ENCODE measurements at places on chromosomes 1 and 21.

- no peak for DNase-seq
Measured at GRCh38 chr1:95806171-95806570, 572.2 kb downstream of the RWDD3 start.

DNA sequence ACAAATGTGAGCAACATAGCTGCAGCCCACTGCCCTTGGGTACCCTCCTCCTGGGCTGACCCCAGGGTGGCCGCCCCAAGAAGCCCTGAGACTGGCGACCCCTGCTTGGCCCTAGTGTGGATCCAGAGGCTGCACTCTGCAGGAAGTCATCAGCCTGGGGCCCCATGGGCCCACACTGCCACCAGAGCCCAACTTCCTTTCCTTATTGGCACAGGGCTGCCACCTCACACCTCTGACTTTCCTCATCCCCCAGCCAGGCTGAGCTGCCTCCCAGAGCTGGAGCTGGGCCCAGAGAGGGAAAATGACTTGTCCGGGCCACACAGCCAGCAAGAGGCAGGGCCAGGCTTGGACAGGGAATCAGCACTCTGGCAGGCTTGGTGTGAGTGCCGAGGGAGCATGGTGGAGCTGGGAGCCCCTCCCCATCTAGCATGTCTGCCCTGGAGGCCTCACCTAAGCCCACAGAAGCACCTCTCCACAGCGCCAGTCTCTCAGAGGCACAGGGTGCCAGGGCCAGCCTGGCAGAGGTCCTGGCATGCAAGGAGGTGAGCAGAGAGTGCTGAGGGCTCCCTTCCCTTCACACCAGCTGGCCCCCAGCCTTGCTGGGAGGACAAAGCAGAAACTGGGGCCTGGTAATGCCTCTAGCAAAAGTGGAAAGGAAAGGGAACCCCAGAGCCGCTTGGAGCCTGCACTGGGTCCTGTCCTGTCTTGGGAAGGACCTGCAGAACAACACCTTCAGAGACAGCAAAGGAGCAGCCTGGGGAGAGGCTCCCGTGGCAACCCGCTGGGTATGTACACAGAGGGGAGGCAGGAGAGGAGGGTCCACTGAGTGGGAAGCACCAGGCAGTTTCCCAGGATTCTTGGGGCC, 3.2 kb downstream of the RAP1GAP start:
- peak; percentile 58 for DNase-seq

- DNase-seq, result no peak
Measured at GRCh38 chr1:111633736-111634247, 14.2 kb downstream of the RAP1A start.

- DNase-seq, result no peak
Measured at GRCh38 chr1:244394826-244395765, 56.6 kb downstream of the ADSS2 start.

DNA sequence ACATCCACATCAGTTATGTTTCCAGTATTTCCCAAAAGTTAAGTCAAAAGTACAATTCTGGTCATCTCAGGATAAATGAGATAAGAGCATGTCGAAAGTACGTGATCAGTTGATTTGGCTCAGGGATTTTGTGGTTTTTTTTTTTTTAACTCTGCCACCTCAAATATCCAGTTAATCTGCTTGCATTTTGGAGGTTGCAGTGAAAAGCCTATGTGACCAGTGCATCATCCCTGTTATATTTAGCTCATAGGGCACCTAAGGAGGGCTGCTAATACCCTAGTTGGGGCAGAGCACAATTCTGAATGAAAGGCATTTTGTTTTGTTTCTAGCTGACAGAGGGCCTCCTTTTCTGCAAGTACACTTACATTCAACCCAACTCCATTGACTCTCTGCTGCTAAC, 31.7 kb upstream of the RGS16 start:
- no peak for DNase-seq

DNA sequence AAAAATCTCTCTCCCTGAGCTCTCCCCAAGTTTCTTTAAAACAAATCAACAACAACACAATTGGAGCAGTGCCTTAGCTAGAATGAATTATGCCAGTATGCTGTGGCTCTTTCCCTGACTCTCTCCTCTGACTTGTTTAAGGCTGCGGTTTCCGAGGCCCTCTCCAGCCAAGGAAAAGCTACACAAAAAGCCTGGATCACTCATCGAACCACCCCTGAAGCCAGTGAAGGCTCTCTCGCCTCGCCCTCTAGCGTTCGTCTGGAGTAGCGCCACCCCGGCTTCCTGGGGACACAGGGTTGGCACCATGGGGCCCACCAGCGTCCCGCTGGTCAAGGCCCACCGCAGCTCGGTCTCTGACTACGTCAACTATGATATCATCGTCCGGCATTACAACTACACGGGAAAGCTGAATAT, 1.9 kb downstream of the S1PR1 start:
- DNase-seq, result peak; percentile 89

DNA sequence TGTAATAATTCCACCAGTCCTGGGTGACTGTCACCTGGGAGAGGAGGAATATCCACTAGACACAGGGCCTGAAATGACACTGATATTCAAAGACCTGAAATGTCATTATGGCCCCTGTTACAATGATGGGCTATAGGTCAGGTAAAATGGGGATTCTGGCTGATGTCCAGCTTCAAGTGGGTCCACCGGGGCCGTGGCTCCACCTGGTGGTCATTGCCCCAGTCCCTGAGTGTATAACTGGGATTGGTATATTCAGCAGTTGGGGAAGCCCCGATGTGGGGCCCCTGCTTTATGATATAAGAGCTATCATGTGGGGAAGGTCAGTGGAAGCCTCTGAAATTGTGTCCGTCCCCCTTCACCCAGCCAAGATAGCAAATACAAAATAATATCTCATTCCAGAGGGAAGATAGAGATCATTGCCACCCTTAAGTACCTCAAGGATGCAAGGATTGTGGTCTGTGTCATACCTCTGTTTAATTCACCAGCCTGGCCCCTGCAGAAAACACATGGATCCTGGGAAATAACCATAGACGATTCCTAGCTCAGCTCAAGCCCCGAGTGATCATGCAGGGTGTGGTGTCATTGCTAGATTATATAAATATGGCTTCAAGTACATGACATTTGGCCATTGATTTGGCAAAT, 19.4 kb downstream of the PLEKHO1 start:
- peak; percentile 72 for DNase-seq

DNA sequence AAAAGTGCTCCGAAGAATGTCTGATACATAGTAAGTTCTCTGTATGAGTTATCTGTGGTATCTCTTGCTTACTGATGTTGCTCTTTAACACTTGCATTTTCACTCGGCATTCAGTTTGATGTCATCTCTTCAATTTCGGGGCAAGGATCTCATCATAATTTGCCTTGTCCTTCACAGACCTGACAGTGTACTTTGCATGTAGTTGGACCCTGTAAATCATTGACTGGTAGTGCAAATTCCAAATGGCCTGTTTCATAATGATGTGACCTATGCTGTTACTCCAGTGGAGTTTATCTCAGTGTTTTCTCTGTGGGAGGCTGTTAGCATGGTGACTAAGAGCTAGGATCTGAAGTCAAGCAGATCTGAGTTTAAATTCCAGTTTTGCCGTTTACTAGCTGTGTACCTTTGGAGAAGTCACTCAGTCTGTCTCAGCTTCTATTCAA, 34.2 kb upstream of the ABCD3 start:
- DNase-seq, result no peak

- no peak for DNase-seq
Measured at GRCh38 chr1:154386643-154387352, 18.3 kb upstream of the IL6R start.

DNA sequence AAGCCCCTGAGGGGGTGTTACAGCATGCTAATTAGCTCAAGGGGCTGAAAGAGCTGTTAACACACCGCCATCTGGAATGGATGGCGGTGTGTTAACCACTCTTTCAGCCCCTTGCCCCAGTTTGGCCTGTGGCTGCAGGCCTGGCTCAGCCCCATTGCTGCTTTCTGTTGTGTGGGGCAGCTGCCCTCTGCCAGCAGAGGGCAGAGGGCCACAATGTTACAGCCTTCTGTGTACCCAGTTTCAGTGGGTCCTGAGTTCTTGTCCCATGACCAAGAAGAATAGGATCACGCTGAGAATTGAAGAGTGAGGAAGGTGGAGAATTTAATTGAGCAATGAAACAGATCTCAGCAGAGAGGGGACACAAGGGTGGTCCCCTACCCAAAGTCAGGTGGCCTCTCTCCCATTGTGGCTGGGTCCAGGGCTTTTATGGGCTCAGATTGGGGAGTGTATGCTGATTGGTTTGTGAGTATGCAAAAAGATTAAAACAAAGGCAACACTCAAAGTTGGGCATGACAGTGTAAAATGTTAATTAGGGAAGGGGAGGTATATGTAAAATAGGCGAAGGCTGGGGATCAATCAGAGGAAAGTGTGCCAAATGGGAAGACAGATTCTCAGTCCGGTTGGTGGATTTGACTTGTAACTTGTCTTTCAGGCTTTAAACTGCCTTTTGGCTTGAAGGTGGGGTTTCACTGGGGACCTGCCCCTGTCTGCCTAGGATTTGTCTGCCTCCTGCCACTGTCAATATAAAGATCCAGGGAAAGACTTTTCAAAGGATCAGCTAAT, 142.2 kb downstream of the RABGAP1L start:
- no peak for DNase-seq

DNA sequence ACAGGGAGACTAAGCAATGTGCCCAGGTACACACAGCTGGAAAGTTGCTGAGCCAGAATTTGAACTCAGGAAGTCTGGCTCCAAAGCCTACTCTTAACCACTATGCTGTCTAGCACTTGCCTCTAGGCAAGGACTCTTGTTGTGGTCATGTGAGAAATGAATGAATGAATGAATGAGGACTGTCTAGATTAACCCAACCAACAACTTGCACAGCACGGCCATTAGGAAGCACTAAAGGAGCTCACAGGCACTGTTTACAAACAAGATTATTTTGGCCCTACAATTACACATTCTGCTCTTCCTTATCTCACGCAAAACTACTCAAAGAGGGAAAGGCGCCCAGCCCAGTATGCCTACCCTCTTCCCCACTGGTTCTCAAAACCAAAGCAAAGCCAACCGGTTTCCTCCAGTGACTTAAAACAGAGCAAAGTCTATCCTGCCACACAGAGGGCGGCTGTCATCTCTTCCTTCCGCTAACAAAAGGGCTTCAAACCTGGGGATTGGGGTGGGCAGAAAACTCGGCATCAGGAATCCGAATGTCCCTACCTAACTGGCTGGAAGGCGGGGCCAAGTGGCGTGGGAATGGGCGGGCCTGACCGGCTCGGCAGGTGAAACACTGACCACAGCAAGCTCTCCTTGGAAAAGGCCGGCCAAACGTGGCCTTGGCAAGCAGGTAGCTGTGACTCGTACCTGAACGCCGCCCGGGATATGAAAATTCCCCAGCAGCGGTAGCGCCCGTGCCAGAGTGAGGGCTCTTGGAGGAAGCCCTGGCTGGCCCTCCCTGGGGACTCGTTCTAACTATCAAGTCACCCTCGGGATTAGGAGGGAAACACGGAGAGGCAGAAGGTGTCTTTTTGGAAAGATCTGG, 948 bp downstream of the STK40 start:
- peak; percentile 54 for DNase-seq

- DNase-seq, result peak; percentile 74
Measured at GRCh38 chr1:177170756-177171535, at the start of gene BRINP2. Gene BRINP2 (plus strand): TSS chr1:177170958. CDS start chr1:177229877, 58,919 bp downstream.

DNA sequence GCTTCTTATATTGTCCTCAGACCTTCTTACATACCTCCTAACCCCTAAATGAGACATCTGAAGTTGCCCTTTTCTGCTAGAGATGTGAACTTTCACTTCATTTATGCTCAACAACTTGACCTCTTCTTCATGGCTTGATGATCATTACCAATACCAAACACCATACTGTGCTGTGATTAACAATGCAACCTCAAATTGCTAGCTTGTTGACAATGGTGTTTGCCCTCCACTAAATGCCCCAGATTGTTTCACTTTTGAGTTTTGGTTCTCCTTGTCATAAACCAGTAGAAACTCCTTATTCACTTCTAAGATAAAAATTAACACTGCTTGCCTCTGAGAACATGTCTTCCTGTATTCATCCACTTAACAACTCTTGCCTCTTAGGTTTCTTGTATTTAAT, 5.6 kb downstream of the JAK1 start:
- DNase-seq, result no peak

GRCh38 chr1:76782809-76783208, 84.5 kb upstream of the ST6GALNAC5 start:
- DNase-seq, result no peak

DNA sequence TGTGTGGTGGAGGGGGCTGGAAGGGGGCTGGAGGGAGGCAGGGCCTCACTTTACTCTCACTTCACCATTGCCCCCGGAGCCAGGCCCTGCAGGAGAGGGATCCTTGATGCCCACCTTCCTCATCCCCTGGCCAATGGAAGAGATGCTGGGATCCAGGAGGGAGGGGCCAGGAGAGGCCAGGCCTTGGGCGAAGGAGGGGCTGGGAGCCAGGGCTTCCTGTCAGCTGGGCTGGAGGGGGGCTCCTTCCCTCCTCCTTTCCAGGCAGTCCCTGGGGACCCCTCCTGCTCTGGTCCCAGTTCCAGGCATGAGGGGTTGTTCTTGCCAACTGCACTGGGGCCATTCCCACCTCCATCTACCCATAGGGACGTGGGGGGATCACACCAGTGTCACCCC, 5.7 kb downstream of the AHDC1 start:
- DNase-seq, result peak; percentile 80

- DNase-seq, result no peak
Measured at GRCh38 chr1:194102607-194103006, 916.2 kb upstream of the B3GALT2 start.

DNA sequence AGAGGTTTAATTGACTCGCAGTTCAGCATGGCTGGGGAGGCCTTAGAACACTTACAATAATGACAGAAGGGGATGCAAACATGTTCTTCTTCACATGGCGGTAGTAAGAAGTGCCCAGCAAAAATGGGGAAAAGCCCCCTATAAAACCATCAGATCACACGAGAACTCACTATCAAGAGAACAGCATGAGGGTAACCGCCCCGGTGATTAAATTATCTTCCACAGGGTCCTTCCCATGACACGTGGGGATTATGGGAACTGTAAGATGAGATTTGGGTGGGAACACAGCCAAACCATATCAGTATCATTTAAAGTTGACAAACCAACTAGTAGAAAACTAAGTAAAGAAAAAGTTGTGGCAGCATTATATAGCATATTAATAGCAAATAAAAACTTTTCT, 71.3 kb upstream of the DNAJC6 start:
- no peak for DNase-seq

GRCh38 chr1:230572121-230573105, 69.9 kb upstream of the COG2 start:
- DNase-seq, result no peak

DNA sequence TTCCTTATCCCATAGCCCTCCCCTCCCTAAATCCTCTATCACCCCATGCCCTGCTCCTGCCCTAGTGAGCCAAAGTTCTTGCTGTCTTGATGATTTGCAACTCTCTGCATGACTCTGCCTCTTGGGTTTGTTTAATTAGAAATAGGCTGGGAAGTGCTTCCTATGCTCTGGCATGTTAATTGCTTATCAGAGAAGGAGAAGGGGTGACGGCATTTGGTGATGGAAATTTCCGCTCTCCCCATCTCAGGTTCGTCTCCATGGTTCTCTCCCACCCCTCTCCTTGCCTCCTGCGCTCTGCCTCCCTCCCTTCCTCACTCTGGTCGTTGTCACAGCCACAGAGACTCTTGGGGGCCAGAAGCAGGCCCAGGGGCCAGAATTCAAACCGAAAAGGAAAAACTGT, 68.9 kb downstream of the LRRN2 start:
- no peak for DNase-seq

- peak; percentile 86 for DNase-seq
Measured at GRCh38 chr1:154972517-154973343, 1.8 kb upstream of the CKS1B start.
